ENCODE measurements at places on chromosomes 7 and 10. TPM values are rescaled to one million over a fixed set of nuclear protein-coding genes. Genes with fewer than 3 reads are reported as not detected.

TAS2R4 gene
- 0.38 TPM for total RNA-seq

SPDYE6 gene
- total RNA-seq: not detected

PLXDC2 gene
- total RNA-seq: 5.8 TPM

- no peak for DNase-seq
- no peaks in the 10 kb centered on the region for H3K4me1 ChIP-seq
- H3K27ac ChIP-seq: no peak overlapping the region
- H3K4me3 ChIP-seq: no peak overlapping the region
- H3K27me3 ChIP-seq: no peaks in the 10 kb centered on the region
- no peaks in the 10 kb centered on the region for H3K36me3 ChIP-seq
These were observed 1136.4 kb downstream of the TYW1 start for GRCh38 chr7:68133045-68133444.

GRCh38 chr7:147013825-147014224 lies 897.2 kb downstream of the CNTNAP2 start:
- no peaks in the 10 kb centered on the region for H3K27me3 ChIP-seq
- H3K27ac ChIP-seq: no peak overlapping the region
- H3K36me3 ChIP-seq: no peaks in the 10 kb centered on the region
- DNase-seq: no peak
- H3K4me1 ChIP-seq: no peaks in the 10 kb centered on the region
- no peak overlapping the region for H3K4me3 ChIP-seq

GRCh38 chr7:135454060-135454459 lies 55.8 kb downstream of the CNOT4 start:
- no peaks in the 10 kb centered on the region for H3K4me1 ChIP-seq
- H3K27me3 ChIP-seq: no peaks in the 10 kb centered on the region
- H3K4me3 ChIP-seq: no peak overlapping the region
- H3K27ac ChIP-seq: no peak overlapping the region
- no peak for DNase-seq
